Suprapubic skin (tissue), 4 donors: ENCODE measurements at places on chromosomes 5 and 9. TPM values are rescaled to one million over a fixed set of nuclear protein-coding genes. Genes with fewer than 3 reads are reported as not detected.

DNA sequence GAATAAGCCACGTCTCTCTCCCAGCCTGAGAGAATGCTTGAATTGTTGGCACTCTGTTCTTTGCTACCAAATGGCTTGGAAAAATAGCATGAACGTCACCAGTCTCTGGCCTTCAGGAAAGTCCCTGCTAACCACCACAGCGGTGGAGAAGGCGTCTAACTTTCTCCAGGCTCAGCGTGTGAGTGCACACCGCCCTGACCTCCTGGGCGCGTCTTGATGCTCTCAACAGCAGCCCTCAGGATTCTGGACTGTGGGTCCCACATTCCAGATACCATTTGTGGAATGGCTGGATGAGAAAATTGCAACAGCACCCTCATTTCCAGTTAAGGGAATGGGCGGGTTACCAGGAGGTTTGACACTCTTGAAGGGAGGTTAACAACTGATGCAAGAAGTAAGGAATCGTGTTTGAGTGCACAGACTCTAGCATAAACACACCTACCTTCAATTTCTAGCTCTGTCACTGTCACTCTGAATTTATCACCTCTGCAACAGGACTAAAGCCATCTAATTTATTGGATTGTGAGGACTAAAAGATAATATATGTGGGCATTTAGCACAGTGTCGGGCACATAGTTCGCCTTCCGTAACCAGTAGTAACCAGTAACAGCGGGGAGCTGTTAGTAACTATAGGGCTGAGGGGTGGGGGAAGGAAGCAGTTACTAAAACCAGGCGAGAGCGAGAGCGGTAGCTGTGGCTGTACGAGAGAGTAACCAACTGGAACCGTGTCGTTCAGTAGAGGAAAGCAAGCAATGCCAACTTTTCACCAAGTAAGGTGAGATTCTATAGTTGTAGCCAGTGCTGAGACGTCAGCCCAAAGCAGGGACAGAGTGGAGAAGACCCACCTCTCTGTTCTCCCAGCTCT is 807 bp upstream of the PLGRKT start:
- H3K36me3 ChIP-seq = peaks cover 9% of the 10 kb centered on the region
- peaks cover 19% of the 10 kb centered on the region for H3K4me1 ChIP-seq
- H3K27ac ChIP-seq = peak overlapping the region; percentile 96
- H3K4me3 ChIP-seq = peak overlapping the region; percentile 67

GRCh38 chr9:116843863-116844620 is 156.9 kb downstream of the TRIM32 start:
- H3K27ac ChIP-seq = no peak overlapping the region
- DNase-seq = no peak
- no peaks in the 10 kb centered on the region for H3K27me3 ChIP-seq
- H3K4me1 ChIP-seq = peaks cover 3% of the 10 kb centered on the region
- H3K36me3 ChIP-seq = no peaks in the 10 kb centered on the region

DNA sequence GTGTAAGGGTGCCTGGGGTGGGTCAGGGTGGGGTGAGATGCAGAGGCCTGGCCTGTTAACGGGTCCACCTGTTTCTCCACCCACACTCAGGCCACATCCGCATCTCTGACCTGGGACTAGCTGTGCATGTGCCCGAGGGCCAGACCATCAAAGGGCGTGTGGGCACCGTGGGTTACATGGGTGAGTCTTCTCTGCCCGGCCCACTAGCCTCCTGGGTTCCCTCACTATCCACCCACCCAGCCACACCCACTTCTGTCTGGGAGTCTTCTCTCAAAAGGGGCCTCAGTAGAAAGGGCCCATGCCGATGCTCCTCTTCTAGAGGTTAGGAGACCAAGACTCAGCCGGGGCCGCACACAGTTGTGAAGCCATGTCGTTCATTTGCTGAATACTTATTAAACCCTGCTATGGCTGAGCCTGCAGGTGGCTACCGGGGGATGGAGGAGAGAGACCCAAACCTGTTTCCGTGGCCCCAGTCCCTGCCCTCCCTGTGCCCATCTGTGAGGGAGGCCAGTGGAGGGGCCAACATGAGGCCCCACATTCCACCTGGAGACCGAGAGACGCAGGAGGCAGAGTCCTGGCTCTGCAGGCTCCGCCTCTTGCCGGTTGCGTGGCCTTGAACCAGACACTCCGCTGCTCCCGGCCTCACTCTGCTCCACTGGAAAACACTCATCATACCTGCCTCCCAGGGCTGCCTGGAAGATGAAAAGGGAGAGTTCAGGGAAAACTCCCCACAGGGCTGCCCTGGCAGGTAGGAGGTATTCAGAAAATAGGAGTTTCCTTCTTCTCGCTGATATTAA is 8.7 kb downstream of the GRK6 start:
- peaks cover 42% of the 10 kb centered on the region for H3K4me1 ChIP-seq
- no peak for DNase-seq
- no peaks in the 10 kb centered on the region for H3K27me3 ChIP-seq
- no peak overlapping the region for H3K27ac ChIP-seq

Gene SLC6A3
- total RNA-seq = not detected

GRCh38 chr5:31581498-31582099 is 49.5 kb downstream of the C5orf22 start:
- no peaks in the 10 kb centered on the region for H3K36me3 ChIP-seq
- H3K4me1 ChIP-seq = no peaks in the 10 kb centered on the region
- H3K27ac ChIP-seq = no peak overlapping the region
- H3K27me3 ChIP-seq = peaks cover 3% of the 10 kb centered on the region
- DNase-seq = no peak

DNA sequence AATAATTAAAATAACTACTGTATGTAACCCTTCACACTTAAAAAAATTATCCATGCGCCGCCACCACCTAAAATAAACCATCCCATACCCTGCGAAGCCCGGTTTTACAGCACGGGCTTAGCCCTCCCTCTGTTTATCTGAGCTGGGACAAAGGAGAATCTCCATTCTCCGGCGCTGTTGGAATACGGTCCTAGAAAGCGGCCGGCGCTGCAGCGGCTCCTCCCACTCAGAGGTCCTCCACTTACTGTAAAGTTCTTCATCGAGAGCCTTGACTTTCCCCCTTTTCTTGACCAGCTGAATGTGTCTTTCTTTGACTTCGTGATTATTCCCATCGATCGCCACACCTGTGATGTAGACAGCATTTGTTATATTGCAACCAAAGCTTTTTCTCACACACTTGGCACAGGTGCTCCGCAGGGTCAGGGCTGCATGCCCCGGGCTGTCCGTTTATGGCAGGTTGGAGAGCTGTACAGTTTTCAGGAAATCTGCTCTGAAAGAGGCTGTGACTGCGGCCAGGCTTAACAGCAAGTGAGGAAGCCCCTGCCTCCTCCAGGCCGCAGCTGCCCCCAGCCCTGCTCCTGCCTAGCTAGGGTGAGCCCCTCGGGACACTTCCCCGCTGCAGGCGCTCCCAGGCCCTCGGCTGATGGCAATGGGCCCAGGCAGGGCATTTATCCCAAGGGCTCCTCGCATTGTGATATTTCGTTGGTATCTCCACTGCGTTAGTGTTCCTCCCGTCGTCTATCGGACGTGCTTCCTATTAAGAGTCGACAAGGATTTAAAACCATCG is 16.7 kb downstream of the GFPT2 start:
- H3K4me1 ChIP-seq = peaks cover 13% of the 10 kb centered on the region
- no peak for DNase-seq
- peaks cover 19% of the 10 kb centered on the region for H3K36me3 ChIP-seq
- no peak overlapping the region for H3K27ac ChIP-seq

- no peak overlapping the region for H3K27ac ChIP-seq
- H3K36me3 ChIP-seq = no peaks in the 10 kb centered on the region
- no peaks in the 10 kb centered on the region for H3K27me3 ChIP-seq
- DNase-seq = no peak
Observed at GRCh38 chr9:94679587-94679986, 40.3 kb upstream of the FBP1 start.

Gene RGS7BP
- total RNA-seq = 0.55 TPM

Gene FBP2
- total RNA-seq = not detected

Gene PLEKHG4B
- 0.96 TPM for total RNA-seq

Gene APC
- total RNA-seq = 47.4 TPM

- DNase-seq = no peak
- H3K36me3 ChIP-seq = no peaks in the 10 kb centered on the region
- H3K4me1 ChIP-seq = no peaks in the 10 kb centered on the region
- H3K27me3 ChIP-seq = no peaks in the 10 kb centered on the region
- no peak overlapping the region for H3K27ac ChIP-seq
Observed at GRCh38 chr5:155575861-155576260, 562.3 kb downstream of the KIF4B start.

DNA sequence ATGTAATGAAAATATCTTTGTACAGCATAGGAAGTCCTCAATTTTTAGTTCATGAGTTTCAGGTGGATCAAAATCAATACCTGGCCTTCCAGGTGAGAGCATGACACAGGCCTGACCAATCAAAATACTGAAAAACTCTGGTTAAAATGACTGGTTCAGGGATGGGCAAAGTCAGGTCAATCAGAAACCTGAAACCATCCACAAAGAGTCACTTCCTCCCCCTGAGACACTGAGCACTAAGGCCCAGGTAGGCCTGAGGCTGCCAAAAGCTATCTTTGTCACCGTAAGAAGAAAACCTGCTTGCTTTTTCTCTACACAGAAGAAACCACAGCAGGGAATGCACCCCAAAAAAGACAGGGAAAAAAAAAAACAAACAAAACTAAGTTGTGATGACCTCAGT is 444.8 kb downstream of the TLR4 start:
- H3K27me3 ChIP-seq = no peaks in the 10 kb centered on the region
- no peak for DNase-seq
- H3K36me3 ChIP-seq = no peaks in the 10 kb centered on the region
- H3K27ac ChIP-seq = no peak overlapping the region
- H3K4me3 ChIP-seq = no peak overlapping the region

GRCh38 chr5:61010467-61011454 is 65.8 kb downstream of the NDUFAF2 start:
- no peaks in the 10 kb centered on the region for H3K27me3 ChIP-seq
- H3K4me3 ChIP-seq = no peak overlapping the region
- H3K27ac ChIP-seq = no peak overlapping the region
- no peaks in the 10 kb centered on the region for H3K36me3 ChIP-seq
- peaks cover 7% of the 10 kb centered on the region for H3K4me1 ChIP-seq

GRCh38 chr5:44294516-44294915 is 94.7 kb downstream of the FGF10 start:
- no peaks in the 10 kb centered on the region for H3K27me3 ChIP-seq
- no peak overlapping the region for H3K4me3 ChIP-seq
- peak overlapping the region; percentile 29 for H3K27ac ChIP-seq

DNA sequence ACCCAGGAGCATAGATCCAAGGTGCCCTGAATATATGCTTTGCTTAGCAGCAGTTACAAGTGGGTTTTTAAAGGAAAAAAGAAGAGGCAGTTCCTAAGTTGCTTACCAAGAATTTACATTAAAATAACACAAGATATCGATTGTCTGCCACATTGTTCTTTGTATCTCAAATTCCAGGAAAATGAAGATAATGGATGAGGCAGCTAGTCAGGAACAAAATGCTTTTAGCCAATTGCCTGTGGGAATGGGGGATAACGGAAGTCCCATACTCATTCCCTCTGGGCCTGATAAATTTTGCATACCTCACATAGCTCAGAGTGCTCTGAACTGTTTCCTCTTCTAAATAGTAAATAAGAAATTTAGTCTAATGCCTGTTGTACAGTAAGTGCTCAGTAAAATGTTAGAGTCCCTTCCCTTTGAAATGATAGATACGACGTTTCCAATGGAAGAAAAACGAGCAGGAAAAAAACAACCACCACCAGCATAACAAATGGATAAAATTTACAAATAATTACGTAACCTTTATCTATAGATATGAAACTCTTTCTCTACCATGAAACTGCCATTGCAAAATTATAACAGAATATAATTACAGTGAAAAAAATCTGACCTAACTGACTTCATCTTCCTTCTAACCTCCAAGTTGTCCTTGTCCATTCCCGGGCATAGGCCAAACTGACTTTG is 35.5 kb upstream of the TENT2 start:
- H3K27me3 ChIP-seq = no peaks in the 10 kb centered on the region
- no peak for DNase-seq
- H3K27ac ChIP-seq = no peak overlapping the region
- no peaks in the 10 kb centered on the region for H3K36me3 ChIP-seq

Gene PPP3R2
- not detected for total RNA-seq

GRCh38 chr5:164475339-164475977 is 970.0 kb downstream of the MAT2B start:
- H3K36me3 ChIP-seq = no peaks in the 10 kb centered on the region
- no peak overlapping the region for H3K27ac ChIP-seq
- H3K4me3 ChIP-seq = no peak overlapping the region
- H3K4me1 ChIP-seq = no peaks in the 10 kb centered on the region
- no peak for DNase-seq

Gene ADCY2
- 10.1 TPM for total RNA-seq

DNA sequence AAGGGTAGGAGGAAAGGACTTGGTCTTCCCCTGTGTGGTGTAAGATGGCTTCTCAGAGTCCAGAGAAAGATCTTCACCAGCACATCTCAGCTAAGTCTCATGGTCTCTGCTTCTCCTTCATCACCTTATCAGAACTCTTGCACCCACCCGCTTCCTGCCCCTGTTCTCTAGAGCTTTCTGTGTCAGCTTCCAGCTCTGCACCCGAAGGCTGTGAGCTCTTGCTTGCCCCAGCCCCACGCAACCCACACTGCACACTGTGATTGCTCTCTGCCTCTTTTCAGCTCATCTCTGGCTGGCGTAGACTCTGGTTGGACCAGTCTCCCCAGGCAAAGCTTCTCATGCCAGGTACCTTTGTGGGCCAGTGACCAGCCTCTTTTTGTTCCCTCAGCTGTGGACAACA is 93.2 kb upstream of the RAPGEF1 start:
- H3K4me3 ChIP-seq = no peak overlapping the region
- H3K27me3 ChIP-seq = peaks cover 49% of the 10 kb centered on the region
- H3K4me1 ChIP-seq = no peaks in the 10 kb centered on the region
- no peak for DNase-seq
- H3K36me3 ChIP-seq = no peaks in the 10 kb centered on the region

DNA sequence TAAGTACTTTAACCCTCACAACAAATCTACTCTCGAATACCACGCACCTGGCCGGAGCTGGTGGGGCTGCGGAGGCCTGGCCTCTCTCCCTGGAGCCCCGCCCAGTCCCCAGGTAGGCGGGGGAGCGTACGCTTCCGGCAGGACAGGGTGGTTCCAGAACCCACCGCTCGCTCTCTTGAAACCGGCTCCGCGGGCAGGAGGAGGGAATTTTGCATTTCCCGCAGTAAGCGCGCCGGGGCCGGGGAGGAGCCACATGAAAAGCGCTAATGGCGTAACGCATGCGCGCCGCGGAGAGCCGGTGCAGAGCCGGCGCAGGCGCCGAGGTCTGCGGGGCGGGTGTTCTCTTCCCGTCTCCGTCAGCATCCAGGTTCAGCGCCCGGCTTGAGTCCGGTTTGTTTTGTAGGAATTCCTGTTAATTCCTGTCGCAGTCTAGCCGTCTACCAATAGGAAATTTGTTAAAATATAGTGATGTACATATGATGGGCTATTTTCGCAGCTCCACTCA is 20.8 kb downstream of the CAVIN4 start:
- H3K27me3 ChIP-seq = no peaks in the 10 kb centered on the region
- H3K4me1 ChIP-seq = peaks cover 25% of the 10 kb centered on the region
- peak overlapping the region; percentile 14 for H3K27ac ChIP-seq
- peak overlapping the region; percentile 50 for H3K4me3 ChIP-seq
- H3K36me3 ChIP-seq = no peaks in the 10 kb centered on the region
